ENCODE measurements at places on chromosomes 7 and 10.
A peak's percentile ranks its signal among the peaks of the same experiment; 100 is the strongest.

- DNase-seq: no peak
Observed at GRCh38 chr10:32371101-32371500, 24.1 kb upstream of the EPC1 start.

DNA sequence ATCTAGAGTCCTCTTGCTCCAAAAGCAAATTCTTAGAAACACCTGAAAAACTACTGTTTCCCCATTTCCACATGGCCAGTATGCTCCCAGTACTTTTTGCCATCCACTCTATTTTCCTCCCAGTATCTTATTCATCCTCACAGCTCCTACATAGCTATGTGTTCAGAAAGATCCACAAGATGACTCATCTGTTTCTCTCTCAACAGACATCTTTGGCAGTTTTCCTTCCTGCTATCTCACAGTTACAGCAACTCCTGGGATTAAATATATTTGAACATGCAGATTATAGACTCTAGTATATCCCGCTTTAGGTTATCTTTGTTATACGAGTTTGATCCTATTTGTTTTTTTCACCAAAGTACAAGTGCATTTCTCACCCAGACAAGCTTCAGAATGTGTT is 675.6 kb upstream of the POT1 start:
- DNase-seq: no peak

DNA sequence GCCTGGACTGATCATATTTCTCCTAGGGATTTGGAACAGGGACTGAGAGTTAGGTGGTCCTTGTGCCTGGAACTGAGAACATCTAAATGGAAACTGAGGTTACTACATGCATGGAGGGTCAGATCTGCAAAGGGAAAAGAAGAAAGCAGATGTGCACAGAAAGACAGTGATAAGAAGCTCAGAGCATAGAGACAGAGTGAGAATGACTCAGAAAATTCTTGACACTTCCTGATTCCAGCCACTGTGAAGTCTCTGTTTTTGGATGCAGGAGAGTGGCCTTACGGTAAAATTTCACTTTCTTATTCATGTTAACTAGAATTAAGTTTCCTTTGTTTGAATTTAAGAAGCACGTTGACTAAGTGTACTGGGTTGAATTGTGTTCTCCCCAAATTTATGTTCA is 241.7 kb downstream of the TMEM26 start:
- no peak for DNase-seq

- no peak for DNase-seq
Observed at GRCh38 chr10:102421507-102421756, 796 bp downstream of the FBXL15 start.

- peak; percentile 69 for DNase-seq
Observed at GRCh38 chr7:134636008-134636449, 10.6 kb upstream of the BPGM start.

- no peak for DNase-seq
Observed at GRCh38 chr7:30745261-30745941, 6.5 kb upstream of the INMT start.

GRCh38 chr10:5195727-5196374 is 786 bp upstream of the AKR1C4 start:
- DNase-seq: no peak

- DNase-seq: no peak
Observed at GRCh38 chr10:96656839-96657238, 63.5 kb downstream of the PIK3AP1 start.

DNA sequence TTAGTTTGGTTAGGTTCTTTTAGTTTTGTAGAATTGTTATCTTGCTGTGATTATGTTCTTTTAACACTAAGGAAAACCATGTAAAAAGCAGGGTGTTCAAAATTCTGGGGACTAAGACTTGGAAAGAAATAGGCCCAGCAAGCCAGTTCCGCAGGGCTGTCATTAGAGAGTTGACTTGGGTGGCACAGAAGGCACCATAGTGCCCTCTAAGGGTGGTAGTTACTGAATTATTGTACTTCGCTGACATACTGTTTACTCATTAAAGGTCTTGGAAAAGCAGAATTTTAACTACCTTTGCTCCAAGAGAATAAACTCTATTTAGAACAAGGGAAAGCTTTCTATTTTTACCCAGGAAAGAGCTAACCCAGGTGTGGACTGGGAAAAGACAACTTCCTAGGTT is 86.5 kb downstream of the OTUD1 start:
- peak; percentile 30 for DNase-seq

DNA sequence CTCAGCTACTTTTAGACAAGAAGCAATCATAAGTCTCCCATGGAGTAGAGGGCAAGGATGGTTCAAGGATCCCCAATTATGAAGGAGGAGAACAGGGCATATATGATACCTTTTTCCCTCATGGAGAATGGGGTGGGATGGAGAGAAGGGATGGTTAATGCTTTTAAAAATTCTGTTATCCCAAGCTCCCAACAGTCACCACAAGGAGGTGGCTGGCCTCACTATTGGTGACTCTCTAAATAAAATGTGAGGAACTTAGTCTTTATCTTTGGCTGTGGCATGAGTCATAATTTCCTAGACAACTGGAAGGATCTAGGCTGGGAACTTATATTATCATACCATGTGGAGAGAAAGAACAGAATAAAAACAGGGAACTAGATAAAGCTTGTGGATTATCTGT is 297.0 kb downstream of the PHTF2 start:
- no peak for DNase-seq

DNA sequence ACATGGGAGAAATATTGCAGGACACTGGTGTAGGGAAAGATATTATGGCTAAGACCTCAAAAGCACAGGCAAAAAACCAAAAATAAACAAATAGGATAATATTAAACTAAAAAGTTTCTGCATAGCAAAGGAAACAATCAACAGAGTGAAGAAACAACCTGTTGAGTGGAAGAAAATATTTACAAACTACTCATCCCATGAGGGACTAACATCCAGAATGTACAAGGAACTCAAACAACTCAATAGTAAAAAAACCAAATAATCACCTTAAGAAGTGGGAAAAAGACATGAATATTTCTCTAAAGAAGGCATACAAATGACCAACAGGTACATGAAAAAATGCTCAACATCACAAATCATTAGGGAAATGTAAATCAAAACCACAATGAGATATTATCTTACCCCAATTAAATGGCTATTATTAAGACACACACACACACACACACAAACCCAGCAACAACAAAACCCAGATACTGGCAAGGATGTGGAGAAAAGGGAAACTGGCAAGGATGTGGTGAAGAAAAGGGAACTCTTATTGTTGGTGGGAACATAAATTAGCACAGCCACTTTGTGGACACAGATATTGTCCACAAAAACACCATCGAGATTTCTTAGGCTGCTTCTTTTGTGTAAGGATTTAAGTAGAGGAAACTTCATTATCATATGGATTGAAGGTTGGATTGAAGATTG is 9.8 kb upstream of the RAB18 start:
- no peak for DNase-seq

DNA sequence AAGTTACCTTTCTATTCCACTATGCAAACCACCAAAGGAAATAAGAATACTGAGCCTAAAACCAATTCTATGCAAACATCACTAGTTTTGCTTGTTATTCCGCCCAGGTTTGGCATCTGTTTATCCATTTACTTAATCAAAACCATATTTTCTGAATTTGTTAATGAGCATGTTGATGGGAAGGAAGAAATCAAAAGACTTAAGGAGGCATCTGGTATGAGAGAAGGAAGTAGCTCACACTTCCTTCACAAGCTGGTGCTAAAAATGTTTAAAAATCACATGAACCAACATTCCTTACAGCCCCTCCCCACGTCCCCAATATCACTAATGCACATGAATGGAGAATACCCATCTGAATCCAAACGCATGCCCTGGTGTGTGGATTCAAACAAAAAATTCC is 52.0 kb upstream of the PRKAR2B start:
- DNase-seq: no peak

- peak; percentile 47 for DNase-seq
Observed at GRCh38 chr7:2717293-2718261, 29.6 kb downstream of the AMZ1 start.

GRCh38 chr10:78448994-78449418 is 415.3 kb downstream of the RPS24 start:
- DNase-seq: no peak

GRCh38 chr7:127717502-127718339 is 65.7 kb downstream of the SND1 start:
- DNase-seq: peak; percentile 47

DNA sequence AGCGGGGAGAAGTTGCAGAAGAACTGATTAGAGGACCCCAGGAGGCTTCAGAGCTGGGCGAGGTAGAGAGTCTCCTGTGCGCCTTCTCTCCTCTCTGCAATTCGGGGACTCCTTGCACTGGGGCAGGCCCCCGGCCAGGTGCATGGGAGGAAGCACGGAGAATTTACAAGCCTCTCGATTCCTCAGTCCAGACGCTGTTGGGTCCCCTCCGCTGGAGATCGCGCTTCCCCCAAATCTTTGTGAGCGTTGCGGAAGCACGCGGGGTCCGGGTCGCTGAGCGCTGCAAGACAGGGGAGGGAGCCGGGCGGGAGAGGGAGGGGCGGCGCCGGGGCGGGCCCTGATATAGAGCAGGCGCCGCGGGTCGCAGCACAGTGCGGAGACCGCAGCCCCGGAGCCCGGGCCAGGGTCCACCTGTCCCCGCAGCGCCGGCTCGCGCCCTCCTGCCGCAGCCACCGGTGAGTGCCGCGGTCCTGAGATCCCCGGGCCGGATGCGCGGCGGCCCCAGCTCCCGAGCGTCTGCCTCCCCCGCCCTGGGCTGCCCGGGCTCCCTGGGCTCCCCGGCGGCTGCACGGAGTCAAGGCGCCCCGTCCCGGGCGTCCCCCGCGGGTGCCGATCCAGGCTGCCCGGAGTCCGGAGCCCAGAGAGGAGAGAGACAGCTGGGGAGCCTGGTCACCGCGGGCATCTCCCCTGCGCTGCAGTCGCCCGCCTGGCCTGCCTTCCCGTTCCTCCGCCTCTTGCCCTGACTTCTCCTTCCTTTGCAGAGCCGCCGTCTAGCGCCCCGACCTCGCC is at the start of gene PLAU:
TSS of gene PLAU (plus strand) at position 369 of the 789 bp plus-strand sequence. CDS start 424 bp downstream, outside the sequence.
- peak; percentile 65 for DNase-seq

GRCh38 chr10:131814567-131815265 is 86.1 kb upstream of the PPP2R2D start:
- no peak for DNase-seq

- no peak for DNase-seq
Observed at GRCh38 chr10:124138195-124138882, 44.9 kb upstream of the CHST15 start.

DNA sequence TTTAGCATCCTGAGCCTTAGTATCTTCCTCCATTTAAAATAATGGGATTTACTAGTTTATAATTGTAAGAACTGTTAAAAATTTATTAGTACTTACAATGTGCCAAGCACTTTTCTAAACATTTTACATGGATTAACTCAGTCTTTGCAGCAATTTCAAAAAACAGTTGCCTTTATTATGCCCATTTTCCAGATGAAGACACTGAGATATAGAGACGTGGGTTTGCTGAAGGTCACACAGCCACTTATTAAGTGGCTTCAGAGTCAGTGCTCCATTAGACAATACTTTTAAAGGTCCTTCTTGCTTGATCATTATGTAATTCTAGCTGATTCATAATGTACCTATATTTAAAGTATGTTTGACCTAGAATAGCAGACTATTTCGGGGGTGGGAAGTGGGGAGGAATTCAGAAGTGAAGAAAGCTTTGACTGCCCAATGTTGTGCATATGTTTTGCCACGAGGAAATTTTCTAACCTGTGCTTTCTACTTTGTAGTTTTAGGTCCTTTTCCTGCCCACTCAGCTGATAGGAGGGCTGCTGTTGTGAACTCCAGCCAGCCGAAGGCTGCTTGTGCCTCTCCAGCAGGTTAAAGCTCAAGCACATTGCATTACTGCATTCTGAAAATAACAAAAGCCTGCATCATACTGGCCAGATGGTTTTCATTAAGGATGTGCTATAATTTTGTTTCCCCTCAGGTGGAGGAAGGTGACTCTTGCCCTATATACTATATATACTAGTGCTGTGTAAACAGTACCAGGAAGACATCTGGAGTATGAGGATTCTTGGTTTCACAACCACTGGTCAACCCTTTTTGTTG is 4.3 kb downstream of the PLEKHA8 start:
- DNase-seq: peak; percentile 72

- DNase-seq: no peak
Observed at GRCh38 chr10:114893251-114893650, 44.7 kb upstream of the TRUB1 start.

GRCh38 chr10:77313066-77313750 is 324.4 kb downstream of the KCNMA1 start:
- DNase-seq: no peak

DNA sequence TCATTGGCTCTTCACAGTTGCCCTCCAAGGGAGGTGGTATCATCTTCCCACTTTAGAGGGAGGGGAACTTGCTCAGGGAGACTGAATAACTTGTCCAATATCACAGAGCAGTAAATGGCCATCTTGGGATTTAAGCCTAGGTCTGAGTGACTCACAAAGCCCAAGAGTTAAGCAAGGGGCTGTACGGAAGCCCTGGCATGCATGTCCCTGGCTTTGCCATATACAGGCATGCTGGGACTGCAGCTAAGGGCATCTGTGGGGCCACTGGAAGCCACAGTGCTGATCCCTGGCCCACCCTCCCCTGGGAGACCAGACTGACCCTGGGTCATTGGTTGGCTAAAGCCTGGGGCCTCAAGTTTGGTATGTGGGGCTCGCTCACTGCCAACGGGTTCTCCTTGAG is 3.1 kb downstream of the VSIR start:
- DNase-seq: no peak

- no peak for DNase-seq
Observed at GRCh38 chr7:69257592-69257991, 340.7 kb upstream of the AUTS2 start.

GRCh38 chr7:73970801-73971229 is 57.2 kb upstream of the ELN start:
- DNase-seq: no peak

DNA sequence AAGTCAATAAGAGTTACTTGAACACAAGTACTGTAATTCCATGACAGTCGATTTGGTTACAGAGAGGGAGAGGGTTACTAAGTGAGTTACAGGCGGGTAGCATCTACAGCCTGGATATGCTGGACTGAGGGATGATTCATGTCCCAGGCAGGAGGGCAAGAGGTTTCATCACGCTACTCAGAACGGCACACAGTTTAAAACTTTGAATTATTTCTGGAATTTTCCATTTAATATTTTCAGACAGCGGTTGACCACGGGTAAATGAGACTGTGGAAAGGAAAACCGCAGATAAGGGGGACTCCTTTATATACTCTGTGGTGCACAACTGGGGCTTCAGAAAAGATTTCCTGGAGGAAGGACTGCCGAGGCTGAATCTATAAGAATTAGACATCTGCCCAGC is 25.7 kb upstream of the LRRC4 start:
- no peak for DNase-seq

- peak; percentile 25 for DNase-seq
Observed at GRCh38 chr10:71187600-71187999, 24.8 kb upstream of the UNC5B start.

GRCh38 chr7:39085189-39085588 is 107.5 kb downstream of the POU6F2 start:
- DNase-seq: no peak

GRCh38 chr7:136174477-136175125 is 197.4 kb upstream of the MTPN start:
- DNase-seq: no peak

- DNase-seq: peak; percentile 77
Observed at GRCh38 chr7:42876182-42877068, 35.4 kb downstream of the C7orf25 start.

GRCh38 chr10:131250454-131251145 is 60.9 kb downstream of the TCERG1L start:
- DNase-seq: no peak
